Activated CD4-positive, alpha-beta T cell treated with anti-CD3 and anti-CD28 coated beads for 24 hours (primary cell): ENCODE measurements at places on chromosomes 5 and 9.

GRCh38 chr5:35073160-35073559, 25.4 kb upstream of the AGXT2 start:
- DNase-seq, result no peak

GRCh38 chr9:5549658-5550650, 39.6 kb downstream of the PDCD1LG2 start:
- no peak for DNase-seq

- no peak for DNase-seq
Observed at GRCh38 chr9:121318631-121319382, 50.8 kb downstream of the GSN start.

GRCh38 chr9:129946246-129946995, 96.6 kb downstream of the FNBP1 start:
- no peak for DNase-seq

DNA sequence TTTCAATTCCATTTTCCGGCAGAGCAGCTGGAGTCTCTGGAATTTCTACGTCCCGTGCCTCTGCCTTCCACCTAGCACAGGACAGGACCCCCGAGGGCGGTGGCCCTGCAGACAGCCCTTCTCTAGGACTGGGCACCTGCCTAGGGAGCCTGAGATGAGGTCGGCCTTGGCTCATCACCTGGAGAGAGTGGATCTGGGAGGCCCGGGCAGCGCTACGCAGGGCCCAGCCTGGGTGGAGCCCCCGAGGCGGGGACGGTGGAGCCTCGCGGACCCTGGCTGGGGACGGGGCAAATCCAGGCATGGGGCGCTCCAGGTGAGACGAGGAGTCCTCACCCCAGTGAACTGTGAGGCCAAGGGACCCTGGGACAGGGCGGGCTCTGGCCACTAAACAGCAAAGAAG, 114.5 kb downstream of the MTRR start:
- DNase-seq, result no peak

DNA sequence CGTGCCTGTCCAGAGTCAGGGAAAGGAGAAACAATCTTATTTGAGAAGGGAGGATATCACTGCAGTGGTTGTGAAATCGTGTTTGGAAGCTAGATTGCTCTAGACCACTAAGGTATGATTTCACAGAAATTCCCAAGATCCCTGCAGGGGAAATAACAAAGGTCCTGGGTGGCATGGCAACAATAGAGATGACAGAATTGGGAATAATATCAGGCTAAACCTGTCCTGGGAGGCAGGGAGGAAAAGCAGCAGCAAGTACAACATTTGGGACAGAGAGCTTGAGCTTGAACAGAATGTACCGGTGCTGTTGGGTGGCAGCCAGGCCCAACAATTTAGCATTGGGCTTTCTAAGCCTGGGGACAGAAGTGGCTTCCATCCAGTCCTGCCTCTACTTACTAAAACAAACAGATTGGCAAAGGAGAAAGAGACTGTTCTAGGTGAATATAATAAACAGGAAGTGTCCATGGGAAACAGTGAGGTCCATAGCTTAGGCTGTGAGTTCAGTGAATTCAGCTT, 17.0 kb upstream of the ARHGAP26 start:
- DNase-seq, result no peak

DNA sequence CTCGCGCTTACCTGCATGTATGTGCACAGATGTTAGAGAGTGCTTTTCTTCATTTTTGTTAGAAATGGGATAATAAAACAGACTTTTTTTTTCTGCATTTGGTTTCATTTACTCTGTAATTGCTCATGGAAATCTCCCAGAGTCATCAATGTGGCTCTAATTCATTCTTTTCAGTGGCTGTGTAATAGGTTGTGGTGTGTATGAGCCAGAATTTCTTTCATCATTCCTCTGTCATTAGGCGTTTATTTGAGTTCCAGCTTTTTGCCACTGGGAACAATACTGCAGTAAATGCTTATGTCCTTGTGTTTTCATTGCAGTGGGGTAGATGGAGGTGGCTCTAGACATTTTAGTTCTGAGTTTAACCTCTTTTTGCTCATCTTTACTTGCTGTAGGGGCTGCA, 118.9 kb downstream of the NXNL2 start:
- no peak for DNase-seq

DNA sequence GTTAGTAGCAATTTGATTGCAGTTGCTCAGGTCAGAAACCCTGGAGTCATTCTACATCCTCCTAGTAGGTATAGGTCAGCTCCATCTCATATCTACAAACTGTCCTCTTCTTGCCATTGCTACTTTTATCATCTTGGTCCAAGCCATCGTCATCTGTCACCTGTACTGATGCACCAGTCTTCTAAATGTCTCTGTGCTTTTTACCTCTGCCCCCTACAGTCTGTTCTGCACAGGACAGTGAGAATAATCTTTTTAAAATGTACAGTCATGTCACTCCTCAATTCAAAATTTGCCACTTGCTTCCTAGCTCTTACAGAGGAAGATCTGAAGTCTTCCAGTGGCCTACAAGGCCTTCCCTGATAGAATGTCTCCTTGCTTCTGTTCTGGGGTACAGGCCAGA, 6.8 kb downstream of the NNT start:
- no peak for DNase-seq

- DNase-seq, result no peak
Observed at GRCh38 chr5:61737301-61737963, 405.4 kb downstream of the ZSWIM6 start.

- DNase-seq, result no peak
Observed at GRCh38 chr9:38707885-38708637, 11.9 kb downstream of the FAM240B start.

- DNase-seq, result no peak
Observed at GRCh38 chr5:143206196-143207053, 197.1 kb downstream of the NR3C1 start.

GRCh38 chr5:87541033-87541432, 128.3 kb upstream of the CCNH start:
- DNase-seq, result no peak

DNA sequence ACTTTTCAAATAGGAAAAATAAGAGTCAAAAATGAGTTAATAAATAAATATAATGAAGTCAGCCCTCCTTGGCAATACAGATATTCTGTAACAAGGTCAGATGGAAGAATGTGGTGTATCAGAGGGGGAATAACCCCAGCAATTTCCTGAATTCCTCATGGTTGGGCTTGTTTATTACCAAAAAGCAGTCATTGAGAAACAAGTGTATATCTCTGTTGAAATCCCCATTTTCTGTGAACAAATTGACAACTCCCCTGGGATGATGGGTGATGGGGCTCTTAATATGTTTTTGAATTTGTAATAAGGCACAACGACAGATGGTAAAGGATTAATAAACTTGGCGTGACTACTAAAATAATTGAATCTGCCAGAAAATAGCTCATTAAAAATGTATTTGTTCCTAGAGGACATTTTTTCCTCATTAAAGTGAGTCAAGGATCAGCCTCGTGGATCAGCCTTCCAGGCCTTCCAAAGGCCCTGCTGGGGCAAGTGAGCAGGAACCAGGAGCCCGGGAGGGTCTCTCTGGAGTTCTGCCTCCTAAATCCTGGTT, 34.2 kb downstream of the THBS4 start:
- DNase-seq, result no peak

GRCh38 chr5:175460126-175460525, 16.1 kb upstream of the DRD1 start:
- no peak for DNase-seq

DNA sequence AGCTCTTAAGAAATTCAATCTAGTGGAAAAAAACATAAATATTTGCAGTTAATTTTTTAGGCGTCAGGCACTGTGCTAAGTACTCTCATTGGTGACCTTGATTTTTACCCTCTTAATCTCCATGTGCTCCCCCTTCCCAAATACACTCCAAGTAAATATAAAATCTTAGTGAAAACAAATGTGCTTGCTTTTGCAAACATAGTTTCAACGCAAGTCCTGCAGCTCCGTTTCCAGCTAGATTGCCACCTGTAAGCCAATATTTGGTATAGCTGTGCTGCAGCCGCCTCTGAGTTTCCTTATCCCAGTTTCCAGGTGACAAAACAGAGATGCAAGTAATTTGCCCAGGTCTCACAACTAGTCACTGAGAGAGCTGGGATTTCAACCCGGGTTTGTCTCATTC, 1.9 kb upstream of the MTMR12 start:
- DNase-seq, result no peak

DNA sequence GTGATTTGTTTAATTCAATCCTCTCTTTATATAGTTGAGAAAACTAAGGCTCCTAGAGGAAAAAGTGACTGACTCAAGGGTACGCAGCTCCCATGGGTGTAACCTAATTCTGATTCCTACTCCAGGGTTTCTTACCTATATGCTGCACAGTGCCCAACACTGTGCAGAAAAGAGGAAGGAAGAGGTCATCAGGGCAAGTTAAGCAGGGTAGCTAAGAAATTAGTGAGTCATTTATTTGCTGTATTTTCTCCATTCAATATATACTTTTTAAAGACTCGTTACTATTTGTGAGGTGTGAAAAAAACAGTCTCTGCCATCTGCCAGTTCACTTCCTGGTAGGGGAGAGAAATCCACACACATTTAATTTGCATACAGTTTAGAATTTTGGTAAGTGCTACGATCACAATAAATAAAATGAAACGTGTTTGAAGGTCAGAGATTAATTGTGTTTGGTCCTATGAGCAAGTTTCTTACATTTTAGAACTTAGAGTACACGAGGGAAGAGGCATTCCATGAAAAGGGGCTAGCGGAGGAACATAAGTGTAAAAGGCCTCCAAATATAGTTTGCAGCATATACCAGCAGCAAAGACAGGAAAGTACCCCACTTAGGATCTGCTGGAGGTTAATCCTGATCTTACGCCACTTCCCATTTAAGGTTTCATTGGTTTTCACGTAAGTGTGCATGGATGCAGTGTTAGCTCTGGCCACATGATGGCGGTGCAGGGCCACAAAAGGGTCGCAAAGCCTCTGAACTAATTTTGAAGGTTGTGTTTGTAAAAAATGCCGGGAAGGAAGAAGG, 59.9 kb upstream of the TLR4 start:
- peak; percentile 37 for DNase-seq

DNA sequence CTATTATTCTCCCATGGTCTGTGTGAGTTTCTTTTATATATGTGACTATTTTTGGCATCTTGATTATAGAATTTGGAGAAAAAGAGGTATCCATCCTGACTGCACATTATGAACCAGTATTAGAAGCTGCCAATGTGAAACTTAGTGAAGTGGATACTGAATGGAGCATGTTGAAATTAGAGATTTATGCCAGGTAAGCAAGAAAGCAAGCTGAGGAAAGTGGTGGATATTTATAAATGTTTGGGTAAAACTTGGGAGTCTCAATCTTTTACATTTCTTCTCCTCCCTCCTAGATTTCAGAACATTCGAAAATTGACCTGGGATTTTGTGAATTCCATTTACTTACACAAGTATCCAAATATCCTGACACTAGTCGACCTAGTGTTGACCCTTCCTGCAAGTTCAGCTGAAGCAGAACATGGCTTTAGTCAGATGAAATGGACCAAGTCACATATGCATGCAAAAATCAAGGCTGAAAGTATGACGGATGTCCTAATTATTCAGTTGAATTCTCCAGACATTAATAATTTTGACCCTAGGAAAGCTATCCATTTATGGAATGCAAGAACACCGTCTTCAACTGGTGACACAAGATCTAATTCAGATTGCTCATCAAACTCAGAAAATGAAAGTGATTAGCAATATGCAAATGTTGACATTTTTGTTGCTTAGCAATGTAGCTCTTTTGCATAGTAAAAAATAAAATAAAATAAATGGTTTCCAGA, 66.8 kb upstream of the IL7R start:
- DNase-seq, result no peak

- no peak for DNase-seq
Observed at GRCh38 chr5:75933489-75933888, 149.7 kb upstream of the SV2C start.

DNA sequence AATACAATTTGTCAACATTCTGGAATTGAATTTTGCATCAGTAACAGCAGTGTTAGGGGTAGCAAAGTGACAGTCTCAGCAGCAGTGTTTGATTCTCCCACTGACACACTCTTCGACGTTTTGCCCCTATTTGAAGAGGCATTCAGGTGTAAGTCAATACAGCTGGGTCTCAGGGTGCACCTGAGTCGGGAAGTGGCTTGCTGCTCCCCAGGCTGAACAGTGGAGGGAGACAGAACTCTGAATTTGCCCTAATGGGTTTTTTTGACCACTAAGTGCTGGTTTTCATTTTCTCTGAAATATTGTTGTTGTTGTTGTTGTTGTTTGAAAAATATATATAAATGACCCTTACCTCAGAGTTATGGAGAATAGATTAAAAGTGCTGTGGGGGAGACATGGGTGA, 223.2 kb downstream of the TLR4 start:
- no peak for DNase-seq

GRCh38 chr5:159101685-159102084, 2.0 kb upstream of the EBF1 start:
- no peak for DNase-seq

- no peak for DNase-seq
Observed at GRCh38 chr5:39902626-39903025, 477.8 kb upstream of the DAB2 start.

- no peak for DNase-seq
Observed at GRCh38 chr5:179819296-179820126, 1.2 kb upstream of the SQSTM1 start.

GRCh38 chr9:35287987-35288632, 126.3 kb downstream of the UNC13B start:
- DNase-seq, result no peak

DNA sequence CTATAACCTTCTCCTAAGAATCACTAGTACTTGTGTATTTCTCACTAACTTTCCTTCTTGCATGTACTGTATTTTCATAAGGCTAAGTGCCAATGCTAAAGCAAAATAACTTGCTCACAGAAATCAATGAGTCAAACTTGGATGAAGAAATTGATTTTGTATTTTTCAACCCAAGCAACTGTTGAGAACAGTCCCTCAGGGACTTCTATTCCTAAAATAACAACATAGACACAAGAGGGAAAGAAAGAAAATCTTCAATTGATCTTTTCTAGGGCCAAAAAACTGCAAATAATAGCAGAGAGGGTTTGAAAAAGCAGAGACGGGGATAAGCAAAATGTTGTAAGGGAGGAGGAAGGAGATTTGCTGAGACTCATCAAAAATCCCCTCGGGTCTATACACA, 69.8 kb downstream of the HABP4 start:
- no peak for DNase-seq

DNA sequence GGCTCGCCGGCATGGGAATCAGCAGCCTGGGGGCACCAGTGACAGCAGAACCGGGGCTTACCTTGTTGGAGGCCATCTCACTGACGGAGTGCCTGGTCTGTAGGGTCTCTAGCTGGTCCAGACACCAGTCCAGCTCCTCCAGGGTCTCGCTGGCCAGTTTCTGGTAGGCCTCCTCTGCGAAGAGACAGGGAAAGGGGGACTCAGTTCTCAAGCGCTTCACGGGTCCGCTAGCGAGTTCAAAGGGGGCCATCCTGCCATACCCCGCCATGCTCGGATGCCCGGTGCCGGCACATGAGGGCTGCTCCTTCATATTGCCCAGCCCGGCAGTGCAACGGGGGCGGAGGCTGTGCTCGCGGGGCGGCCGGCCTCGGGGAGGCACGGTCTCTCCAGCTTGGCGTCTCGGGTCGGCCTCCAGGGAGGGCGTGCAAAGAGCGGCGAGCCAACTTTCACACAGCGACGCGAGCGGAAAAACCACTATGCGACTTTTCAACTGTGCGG, 456.0 kb downstream of the RAB3C start:
- no peak for DNase-seq

GRCh38 chr5:135387629-135387960, 11.4 kb downstream of the MACROH2A1 start:
- DNase-seq, result no peak
